Stimulated activated CD4-positive, alpha-beta T cell treated with anti-CD3 and anti-CD28 coated beads, Interleukin-4, amount 100 ng/mL, for 1 hour (primary cell): ENCODE measurements at places on chromosomes 11 and 22.

DNA sequence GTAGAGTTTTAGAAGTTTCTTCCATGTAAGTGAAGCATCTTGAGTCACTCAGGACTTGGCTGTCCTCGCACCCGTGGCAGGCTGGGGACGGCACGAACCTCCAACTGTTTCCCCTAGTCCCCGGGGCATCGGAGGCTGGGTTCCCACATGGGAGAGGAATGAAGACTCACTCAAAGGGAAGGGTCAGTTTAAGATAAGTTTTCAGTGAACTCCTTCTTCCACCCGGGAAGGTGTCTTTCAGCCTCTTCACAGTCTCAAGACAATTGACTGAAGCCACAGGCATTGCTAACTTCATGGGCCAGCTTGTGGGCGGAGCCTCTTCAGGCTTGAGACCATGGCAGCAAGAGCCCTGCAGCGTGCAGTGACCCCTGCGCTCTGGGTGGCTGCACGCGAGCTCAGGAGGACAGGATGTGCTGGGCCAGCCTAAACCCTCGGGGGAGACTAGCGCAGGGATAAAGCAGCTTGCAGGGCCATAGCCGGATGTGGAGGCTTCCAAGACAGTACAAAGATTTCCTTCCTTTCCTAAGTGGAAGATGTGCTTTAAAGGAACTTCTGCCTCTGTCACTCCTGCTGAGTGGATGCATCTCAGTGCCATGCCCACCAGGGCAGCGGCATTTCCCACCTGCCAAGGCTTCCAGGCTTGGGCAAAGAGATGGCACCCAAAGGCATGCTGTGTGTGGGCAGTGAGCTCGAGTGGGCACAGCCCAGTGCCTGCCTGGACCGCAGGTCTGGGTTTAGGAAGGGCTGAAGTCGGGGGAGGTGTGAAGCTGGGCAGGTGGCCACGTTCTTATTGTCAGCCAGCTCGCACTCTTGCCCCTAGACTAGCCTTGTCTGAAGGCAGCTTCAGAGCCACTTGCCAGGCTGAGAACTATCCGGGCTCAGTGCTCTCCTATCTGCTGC is 32.9 kb downstream of the PPIL2 start:
- no peak for DNase-seq

DNA sequence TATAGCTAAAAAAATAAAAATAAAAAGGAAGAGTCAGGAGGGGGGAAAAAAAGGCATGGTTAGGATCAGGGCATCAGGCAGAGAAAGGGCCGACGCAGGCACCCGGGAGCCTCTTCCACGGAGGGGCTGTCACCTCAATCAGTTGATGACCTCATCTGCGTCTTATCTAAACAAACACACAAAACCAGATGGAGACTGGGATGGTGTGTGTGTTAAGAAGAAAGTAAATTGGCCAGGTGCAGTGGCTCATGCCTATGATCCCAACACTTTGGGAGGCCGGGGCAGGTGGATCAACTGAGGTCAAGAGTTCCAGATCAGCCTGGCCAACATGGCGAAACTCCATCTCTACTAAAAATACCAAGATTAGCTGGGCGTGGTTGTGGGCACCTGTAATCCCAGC is 63.6 kb downstream of the DHCR7 start:
- DNase-seq = no peak

DNA sequence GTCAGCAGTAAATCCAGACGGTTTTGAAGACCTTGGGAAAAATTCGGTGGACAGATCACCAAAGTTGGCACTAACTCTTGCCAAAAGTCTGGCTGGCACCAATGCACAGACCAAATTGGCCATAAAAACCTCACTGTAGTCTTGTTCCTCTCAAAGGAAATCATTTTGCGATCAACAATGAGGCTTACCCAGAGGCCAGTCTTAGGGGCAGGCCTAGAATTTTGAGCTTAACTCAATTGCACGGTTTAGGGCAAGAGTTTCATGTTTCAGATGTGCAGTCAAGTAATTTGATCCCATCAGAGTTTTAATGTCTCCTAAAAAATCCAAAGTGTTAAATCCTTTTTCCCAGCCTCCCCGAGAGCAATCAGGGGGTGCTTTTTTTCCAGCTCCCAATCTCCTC is 19.0 kb downstream of the MPPED2 start:
- DNase-seq = no peak

DNA sequence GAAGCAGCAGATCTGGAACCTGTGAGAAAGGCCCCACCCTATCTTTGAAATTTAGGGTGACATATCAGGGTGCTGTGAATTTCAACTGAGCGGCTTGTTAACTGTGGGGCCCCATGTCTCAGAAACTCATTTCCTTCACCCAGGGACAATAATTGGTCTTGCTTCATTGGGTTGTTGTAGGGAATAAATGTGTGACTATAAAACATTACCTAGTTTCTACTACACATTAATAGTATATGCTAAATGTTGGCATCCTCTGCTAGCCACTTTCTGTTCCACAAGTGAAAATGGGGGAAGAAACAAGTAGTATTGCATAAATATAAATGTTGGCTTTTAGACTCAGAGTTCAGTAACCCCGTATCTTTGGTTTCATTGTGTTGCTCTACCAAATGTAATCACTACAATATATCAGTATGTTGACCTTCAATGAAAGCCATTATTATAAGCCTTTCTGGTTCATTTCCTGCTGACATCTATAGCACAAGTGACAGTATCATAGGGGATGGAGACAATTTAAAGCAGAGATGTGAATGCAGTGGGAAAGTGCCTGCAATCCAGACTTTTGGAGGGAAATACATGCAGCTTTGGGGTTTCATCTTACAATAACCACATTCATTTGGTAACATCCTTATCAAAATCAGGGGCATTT is 905.5 kb upstream of the RAG2 start:
- DNase-seq = no peak

GRCh38 chr11:86606270-86606835 is 66.1 kb downstream of the ME3 start:
- DNase-seq = no peak

- no peak for DNase-seq
Measured at GRCh38 chr11:125448136-125448535, 47.9 kb downstream of the FEZ1 start.

DNA sequence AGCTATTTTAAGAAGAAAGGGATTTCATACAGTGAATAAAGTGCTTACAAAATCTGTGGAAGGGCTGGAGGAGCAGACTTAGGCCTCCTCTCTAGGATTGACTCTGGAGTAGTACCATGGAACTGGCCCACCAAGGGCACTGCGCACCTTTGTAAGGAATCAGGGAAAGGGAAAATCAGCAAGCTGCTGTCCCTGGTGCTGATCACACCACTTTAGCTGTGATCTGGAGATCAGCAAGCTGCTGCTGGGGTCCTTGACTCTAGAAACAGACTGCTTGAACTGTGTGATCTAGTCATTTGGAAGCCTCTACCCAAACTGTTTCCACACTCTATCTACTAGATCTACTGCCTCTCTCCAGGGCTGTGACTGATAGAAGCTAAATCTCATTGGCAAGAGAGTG is 18.4 kb upstream of the TECTA start:
- no peak for DNase-seq

DNA sequence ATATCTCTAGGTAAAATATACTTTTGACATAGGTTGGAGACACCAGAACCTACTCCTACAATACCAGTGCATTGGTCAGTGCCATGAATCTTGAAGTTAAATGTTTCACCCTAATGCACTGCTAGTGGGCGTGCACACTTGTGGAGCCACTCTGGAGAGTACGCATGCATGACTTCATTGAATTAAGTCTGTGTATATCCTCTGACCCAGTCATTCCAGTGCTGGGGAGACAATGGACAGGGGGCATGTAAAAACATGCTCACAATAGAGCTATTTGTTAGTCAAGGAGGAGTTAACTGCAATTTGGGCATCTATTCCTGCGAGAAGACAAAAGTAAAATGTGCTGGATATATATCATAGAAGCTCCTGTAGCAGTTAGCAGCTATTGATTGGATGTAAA is 335.4 kb upstream of the NCAM1 start:
- no peak for DNase-seq

- DNase-seq = no peak
Measured at GRCh38 chr22:31530823-31531195, 34.5 kb downstream of the SFI1 start.

GRCh38 chr11:115425250-115425649 is 79.0 kb downstream of the CADM1 start:
- no peak for DNase-seq

DNA sequence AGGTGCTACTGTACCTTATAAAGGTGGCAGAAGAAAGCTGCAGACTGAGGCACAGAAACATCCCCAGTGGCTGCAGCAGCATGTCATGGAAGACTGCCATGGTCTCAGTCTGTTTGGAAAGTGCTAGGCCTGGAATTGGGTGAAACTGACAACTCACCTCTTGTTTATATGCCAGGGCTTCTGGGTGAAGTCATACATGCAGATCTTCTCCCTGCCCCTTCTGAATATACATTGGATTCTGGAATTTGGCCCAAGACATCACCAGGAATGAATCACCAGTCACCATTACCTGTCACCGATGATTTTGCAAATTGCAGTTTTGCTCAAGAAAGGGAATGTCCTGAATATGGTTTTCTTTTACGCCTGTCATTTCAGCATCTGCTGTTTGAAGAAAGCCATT is at the start of gene PLET1:
PLET1 (minus strand) TSS at position 371 of the 400 bp plus-strand sequence; CDS start at position 100, 271 bp downstream.
- DNase-seq = no peak

GRCh38 chr11:17822401-17822781 is 87.8 kb downstream of the KCNC1 start:
- DNase-seq = no peak

DNA sequence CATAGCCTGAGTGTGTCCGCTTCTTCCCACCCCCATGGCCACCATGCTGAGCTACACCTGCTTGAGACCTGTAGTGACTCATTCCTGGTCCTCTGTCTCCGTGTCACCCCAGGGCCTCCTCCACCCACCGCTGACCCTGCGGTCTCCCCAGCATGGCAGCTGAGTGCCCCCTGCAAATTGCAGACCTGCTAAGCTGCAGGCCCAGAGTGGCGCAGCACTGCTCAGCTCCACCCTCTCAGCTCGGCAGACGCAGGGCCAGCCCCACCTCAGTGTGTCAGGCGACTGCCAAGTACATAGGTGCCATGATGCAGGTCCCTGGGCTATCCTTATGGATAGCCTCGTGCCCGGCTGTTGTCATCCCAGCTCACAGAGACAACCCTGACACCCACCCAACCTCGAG is 13.1 kb downstream of the MS4A15 start:
- no peak for DNase-seq

- DNase-seq = no peak
Measured at GRCh38 chr11:5620651-5621521, 3.9 kb upstream of the TRIM34 start.

DNA sequence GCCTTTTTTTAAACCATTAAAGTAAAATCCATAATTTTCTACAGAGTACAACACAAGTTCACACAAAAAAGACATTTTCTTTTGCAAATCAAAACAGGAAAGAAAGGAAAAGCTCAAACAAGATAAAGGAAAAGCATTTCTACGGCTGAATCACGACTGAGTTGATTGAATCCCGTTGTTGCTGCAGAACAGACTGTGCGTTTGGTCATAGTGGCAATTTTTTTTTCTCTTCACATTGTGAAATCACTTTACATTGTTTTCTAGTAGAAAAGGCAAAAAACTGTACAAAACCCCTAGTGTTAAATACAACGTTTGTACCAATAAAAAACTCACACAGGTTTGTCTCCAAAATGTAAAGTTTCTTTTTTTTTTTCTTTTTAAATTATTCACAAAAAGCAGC is 17.3 kb upstream of the RAPSN start:
- DNase-seq = no peak

- DNase-seq = no peak
Measured at GRCh38 chr11:1388763-1389102, 1.0 kb upstream of the BRSK2 start.

GRCh38 chr11:60844045-60844869 is 2.3 kb downstream of the CCDC86 start:
- DNase-seq = no peak

GRCh38 chr11:24240496-24241175 is 256.2 kb upstream of the LUZP2 start:
- DNase-seq = no peak
